Breast epithelium (tissue), 4 donors: ENCODE measurements at places on chromosomes 4 and X.

- no peak for DNase-seq
- H3K4me3 ChIP-seq = no peak overlapping the region
- no peak overlapping the region for H3K27ac ChIP-seq
- no peaks in the 10 kb centered on the region for H3K36me3 ChIP-seq
- H3K4me1 ChIP-seq = no peaks in the 10 kb centered on the region
- H3K27me3 ChIP-seq = no peaks in the 10 kb centered on the region
Measured at GRCh38 chr4:71304289-71304850, 34.5 kb upstream of the SLC4A4 start.

DNA sequence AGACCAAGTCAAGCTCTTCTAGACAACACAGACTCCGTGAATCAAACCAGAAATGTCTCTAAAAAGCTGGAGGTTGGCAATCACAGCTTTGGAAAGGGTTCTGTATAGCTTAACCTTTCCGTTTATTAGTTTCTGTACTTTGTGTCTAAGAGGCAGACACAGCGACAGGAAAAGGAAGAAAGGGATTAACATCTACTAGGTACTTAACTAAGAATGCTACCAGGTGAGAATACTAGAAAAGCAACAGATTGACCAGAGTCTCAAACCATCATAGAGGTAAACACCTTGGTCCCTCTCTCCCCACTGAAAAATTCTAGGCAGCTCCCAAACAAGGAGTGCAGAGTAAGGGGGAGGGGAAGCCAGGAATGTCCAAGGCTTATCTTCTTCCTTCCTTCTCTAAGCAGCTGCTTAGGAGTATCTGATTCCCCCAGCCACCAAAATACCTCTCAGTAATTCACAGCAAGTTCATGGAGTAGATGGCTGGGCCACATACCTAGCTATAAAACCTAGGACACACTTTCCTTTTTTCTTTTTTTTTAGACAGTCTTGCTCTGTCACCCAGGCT, 80.8 kb downstream of the APBB2 start:
- no peak overlapping the region for H3K27ac ChIP-seq
- H3K36me3 ChIP-seq = no peaks in the 10 kb centered on the region
- no peaks in the 10 kb centered on the region for H3K4me1 ChIP-seq

GRCh38 chr4:111707491-111707890, 437.8 kb upstream of the FAM241A start:
- DNase-seq = no peak
- H3K27ac ChIP-seq = no peak overlapping the region
- no peak overlapping the region for H3K4me3 ChIP-seq
- no peaks in the 10 kb centered on the region for H3K27me3 ChIP-seq

DNA sequence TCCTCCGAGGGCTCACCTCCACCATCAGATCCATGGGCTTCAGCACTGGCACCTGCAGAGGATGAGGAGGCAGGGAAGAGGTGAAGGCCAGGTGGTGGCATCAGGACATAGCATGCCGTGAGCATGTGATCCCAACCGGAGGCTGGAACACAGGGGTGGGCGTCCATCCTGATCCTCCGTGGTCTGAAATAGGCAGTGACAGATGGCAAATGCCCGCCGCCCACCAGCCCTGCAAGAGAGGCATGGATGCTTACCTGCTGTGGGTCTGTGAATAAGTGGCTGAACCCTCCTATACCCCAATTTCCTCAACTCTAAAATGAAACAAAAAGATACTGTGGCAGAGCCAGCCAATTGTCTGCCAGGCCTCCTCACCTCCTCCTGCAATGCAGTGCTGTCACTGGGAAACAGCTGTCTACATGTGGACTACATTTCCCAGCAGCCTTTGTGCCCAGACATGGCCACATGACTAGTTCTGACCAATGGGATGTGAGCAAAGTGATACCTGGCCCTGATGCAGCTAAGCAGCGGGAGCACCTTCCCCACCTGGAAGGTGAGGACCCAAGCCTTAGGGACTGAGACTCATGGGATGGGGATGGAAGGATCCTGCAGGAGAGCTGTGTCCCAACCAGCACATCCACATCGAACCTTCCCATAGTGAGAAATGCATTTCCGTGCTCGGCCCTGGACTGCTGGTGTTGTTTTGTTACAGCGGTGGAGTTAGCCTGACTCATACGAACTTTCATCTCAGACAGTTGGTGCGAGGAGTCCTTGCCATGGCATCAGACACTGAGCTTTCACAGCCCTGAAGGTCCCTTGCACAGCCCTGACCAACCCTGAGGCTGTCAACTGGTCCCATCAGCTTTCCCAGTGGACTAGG, 99.5 kb downstream of the PPP2R2C start:
- DNase-seq = no peak
- no peaks in the 10 kb centered on the region for H3K27me3 ChIP-seq
- H3K4me1 ChIP-seq = no peaks in the 10 kb centered on the region
- H3K36me3 ChIP-seq = no peaks in the 10 kb centered on the region

DNA sequence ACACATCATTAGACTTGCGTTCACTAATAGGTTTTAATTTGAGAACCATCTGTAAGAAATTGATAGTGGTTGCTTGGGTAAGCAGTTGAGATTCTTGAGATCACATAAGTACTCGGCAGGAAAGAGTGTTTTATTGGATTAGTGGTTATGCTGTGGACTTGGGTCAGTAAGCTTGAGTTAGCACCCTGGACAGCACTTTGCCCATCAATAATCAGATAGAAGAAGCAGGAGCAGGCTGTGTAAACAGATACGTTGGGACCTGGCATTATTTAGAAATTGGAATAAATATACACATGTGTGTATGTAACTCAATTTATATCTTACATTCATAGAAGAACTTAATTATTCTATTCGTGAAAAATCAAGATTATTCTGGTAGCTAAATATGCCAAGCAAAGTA, 357.5 kb upstream of the SMIM31 start:
- H3K27me3 ChIP-seq = no peaks in the 10 kb centered on the region
- H3K36me3 ChIP-seq = no peaks in the 10 kb centered on the region
- DNase-seq = no peak

GRCh38 chr4:21470535-21470934, 478.0 kb downstream of the KCNIP4 start:
- no peaks in the 10 kb centered on the region for H3K4me1 ChIP-seq
- DNase-seq = no peak

DNA sequence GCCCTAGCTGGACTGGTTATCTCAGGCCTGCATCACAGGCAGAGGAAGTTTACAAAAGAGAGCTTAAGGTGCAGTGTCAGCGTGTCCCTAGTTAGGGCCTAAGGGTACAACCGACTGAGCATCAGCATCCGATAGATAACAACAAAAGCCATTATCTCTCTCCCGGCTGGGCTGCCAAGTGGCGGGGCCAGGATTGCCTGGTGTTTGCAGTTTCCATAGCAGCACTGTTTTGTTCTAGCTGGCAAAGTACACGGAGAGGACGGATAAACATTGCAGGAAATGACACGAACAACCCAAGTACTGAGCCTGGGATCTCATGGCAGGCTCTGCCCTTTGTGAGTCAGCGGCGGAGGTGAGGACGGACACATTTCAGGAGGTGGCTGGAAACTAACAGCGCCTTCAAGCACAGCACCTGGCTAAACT, 104.7 kb upstream of the NOCT start:
- peak; percentile 90 for DNase-seq
- H3K27me3 ChIP-seq = no peaks in the 10 kb centered on the region
- H3K36me3 ChIP-seq = no peaks in the 10 kb centered on the region
- peaks cover 5% of the 10 kb centered on the region for H3K4me1 ChIP-seq

DNA sequence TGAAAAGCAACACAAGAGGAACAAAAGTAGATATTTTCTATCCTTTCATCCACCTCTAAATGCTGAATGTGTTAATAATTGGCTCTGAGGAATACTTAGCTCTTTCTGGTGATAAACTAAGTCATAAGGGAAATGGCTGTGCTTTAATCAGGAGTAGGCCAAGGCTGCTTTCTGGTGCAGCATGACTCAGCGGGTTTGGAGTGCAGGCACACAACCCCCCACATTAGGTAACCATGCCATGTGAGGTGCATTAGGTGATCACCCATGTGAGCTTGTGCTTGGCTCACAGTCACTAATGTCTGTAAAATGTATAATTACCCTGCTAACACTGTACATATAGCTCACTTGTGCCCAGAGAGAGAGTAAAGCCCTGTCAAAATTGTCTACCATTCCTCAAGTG, 57.2 kb downstream of the USP38 start:
- H3K27me3 ChIP-seq = no peaks in the 10 kb centered on the region
- no peak overlapping the region for H3K27ac ChIP-seq
- no peak overlapping the region for H3K4me3 ChIP-seq

GRCh38 chr4:112807083-112807482, 170.1 kb downstream of the LARP7 start:
- H3K4me1 ChIP-seq = no peaks in the 10 kb centered on the region
- H3K27me3 ChIP-seq = no peaks in the 10 kb centered on the region
- H3K36me3 ChIP-seq = no peaks in the 10 kb centered on the region
- no peak for DNase-seq
- H3K27ac ChIP-seq = no peak overlapping the region
- H3K4me3 ChIP-seq = no peak overlapping the region

DNA sequence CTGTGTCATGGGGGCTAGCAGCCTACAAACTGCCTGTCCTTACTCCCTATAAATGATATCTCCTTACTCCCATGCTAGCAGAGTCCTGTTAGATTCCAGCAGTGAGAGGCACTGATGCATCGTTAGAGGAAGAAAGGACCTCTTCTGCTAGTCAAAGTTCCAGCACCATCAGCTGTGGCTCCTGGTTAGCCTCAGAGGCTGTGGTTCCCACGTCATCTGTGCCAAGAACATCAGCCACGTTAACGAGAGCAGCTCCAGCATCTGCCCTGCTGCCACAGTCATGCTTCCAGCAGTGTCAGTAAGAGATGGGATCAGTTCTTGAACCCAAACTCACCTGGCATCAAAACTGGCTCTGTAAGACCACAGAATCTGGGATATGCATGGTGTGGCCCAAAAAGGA, 88.5 kb downstream of the SLC2A9 start:
- no peak overlapping the region for H3K27ac ChIP-seq
- no peak overlapping the region for H3K4me3 ChIP-seq
- DNase-seq = no peak
- H3K36me3 ChIP-seq = no peaks in the 10 kb centered on the region
- no peaks in the 10 kb centered on the region for H3K27me3 ChIP-seq
- no peaks in the 10 kb centered on the region for H3K4me1 ChIP-seq

- no peaks in the 10 kb centered on the region for H3K4me1 ChIP-seq
- H3K36me3 ChIP-seq = no peaks in the 10 kb centered on the region
- H3K27me3 ChIP-seq = no peaks in the 10 kb centered on the region
- H3K27ac ChIP-seq = no peak overlapping the region
- no peak overlapping the region for H3K4me3 ChIP-seq
- DNase-seq = peak; percentile 30
Measured at GRCh38 chr4:83639849-83640493, 104.1 kb downstream of the GPAT3 start.

GRCh38 chrX:117990438-117990837, 126.2 kb downstream of the KLHL13 start:
- H3K27ac ChIP-seq = peak overlapping the region; percentile 15
- no peaks in the 10 kb centered on the region for H3K36me3 ChIP-seq
- no peaks in the 10 kb centered on the region for H3K4me1 ChIP-seq
- no peak for DNase-seq

GRCh38 chr4:17013382-17014006, 115.0 kb upstream of the LDB2 start:
- DNase-seq = no peak
- H3K27me3 ChIP-seq = no peaks in the 10 kb centered on the region
- H3K27ac ChIP-seq = no peak overlapping the region

DNA sequence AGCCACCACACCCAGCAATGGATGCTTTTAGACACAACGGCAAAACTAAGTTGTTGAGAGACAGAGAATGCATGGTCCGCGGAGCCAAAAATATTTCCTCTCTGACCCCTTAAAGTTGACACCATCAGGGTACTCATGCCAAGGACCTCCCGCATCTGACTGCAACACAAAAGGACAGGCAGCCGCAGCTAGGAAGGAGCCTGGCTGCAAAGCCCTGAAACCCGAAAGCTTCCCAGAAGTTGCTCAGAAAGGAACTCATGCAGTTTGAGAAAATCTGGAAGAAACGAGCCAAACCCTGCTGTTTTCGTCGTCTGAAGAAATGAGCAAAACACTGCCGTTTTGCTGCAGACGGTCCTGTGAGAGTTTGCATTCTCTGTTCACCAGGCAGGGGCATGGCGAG, 16.5 kb downstream of the DHRSX start:
- no peak for DNase-seq
- H3K27ac ChIP-seq = peak overlapping the region; percentile 82
- peaks cover 1% of the 10 kb centered on the region for H3K36me3 ChIP-seq

DNA sequence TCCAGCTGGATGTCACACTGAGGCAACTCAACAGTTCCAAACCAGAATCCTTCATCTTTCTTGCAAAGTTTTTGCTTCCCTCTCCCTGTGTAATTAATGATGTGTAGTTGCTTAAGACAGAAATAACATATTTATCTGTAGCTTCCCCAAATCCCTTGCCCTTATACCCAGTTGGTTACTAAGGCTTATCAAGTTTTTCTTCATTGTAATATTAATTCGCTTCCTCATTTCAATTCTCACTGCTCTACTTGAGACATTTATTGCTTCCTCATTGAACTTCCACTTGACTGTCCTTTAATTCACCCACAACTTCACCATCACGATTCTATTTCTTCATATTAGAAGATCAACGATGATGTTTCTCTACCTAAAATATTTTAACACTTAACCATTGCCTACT, 386.6 kb upstream of the CPEB2 start:
- no peaks in the 10 kb centered on the region for H3K27me3 ChIP-seq
- no peak for DNase-seq
- H3K36me3 ChIP-seq = no peaks in the 10 kb centered on the region
- no peak overlapping the region for H3K27ac ChIP-seq
- no peak overlapping the region for H3K4me3 ChIP-seq

DNA sequence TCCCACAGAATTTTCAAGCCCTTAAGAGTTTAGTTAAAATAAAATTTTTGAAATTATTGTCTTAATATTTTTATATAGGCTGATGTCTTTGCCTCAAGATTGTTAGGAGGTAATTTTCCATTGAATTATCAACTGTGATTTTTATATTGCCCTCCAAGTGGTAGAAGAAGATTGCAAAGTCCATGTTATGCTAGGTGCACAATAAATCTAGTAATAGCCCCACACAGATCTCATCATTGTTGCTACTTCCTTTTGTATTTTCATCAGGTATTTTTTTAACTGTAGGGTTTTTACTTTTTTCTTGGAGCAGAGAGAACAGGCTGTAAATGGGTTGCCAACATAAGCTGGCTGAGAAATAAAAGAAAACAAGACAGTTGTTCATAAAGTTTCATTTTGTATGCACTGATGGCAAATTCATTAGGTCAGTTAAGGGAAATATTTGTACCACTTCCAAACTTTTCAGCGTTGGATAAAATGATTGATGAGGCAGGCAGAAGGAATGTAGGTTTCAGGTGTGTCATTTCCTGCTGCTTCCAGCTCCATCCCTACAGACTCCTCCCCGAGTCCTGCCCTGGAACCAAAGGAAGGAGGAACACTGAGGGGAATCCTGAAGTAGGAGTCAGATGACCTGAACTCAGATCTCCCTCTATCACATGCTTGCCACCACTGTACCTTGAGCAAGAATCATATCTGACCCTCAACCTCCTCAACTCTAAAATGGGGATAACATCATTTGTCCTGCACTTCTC, 105.5 kb downstream of the PRRG1 start:
- H3K4me1 ChIP-seq = no peaks in the 10 kb centered on the region
- no peak overlapping the region for H3K4me3 ChIP-seq
- H3K27me3 ChIP-seq = peaks cover 6% of the 10 kb centered on the region
- DNase-seq = no peak
- H3K36me3 ChIP-seq = no peaks in the 10 kb centered on the region

- no peaks in the 10 kb centered on the region for H3K4me1 ChIP-seq
- H3K27me3 ChIP-seq = no peaks in the 10 kb centered on the region
- H3K27ac ChIP-seq = no peak overlapping the region
- no peaks in the 10 kb centered on the region for H3K36me3 ChIP-seq
Measured at GRCh38 chr4:180148737-180149136, 2094.5 kb upstream of the TENM3 start.

- DNase-seq = no peak
- no peak overlapping the region for H3K27ac ChIP-seq
- no peaks in the 10 kb centered on the region for H3K4me1 ChIP-seq
- H3K4me3 ChIP-seq = no peak overlapping the region
- H3K27me3 ChIP-seq = no peaks in the 10 kb centered on the region
Measured at GRCh38 chr4:109684727-109685126, 18.5 kb downstream of the CASP6 start.
